Right renal cortex interstitium (tissue), 3 donors: ENCODE measurements at places on chromosomes 1 and 21. TPM values are rescaled to one million over a fixed set of nuclear protein-coding genes. Genes with fewer than 3 reads are reported as not detected.

DNA sequence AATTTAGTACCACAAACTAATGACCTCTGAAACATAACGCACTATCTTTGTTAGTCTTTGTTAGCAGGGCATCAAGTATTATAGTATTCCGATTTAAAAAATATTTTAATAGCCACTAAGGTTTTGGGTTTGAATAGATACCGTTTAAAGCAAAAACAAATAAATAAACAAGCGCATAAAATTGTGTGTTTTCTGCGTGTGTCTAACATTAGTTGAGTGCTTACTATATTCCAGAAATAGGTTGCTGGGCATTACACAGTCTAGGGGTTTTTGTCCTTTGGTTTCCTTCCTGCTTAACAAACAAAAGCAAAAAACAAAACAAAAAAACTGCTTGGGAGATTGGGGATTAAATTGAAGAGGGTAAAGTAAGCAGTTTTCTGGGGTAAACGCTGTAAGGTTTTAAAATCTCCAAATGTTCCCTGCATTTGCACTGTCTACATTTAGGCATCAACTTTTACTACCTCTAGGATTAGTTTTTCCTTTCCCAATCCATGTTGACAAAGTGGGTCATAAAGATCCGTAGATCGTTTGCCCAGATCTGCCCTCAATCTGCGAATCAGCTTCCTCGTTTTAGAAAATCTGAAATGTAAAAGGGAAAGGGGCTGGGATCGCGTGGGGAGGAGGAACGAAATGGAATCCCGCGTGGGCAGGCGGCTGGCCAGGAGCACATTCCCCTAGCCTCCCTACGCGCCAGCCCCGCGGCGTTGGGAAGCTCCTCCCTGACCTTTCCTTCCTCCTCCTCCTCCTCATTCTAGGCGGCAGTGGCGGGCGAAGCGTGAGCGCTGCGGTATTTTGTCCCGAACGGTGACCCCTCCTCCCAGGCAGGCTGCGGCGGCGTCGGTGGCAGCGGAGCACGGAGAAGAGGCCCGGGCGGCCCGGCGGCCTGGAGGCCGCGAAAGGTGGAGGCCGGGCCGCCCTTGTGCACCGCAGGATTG is at the start of gene KCTD3:
KCTD3 (plus strand) TSS at position 749 of the 935 bp plus-strand sequence. CDS start 382 bp downstream, outside the sequence.
- peak; percentile 58 for DNase-seq

The MAP3K21 gene
- polyA plus RNA-seq: 26.7 TPM

The KDF1 gene
- 8.6 TPM for polyA plus RNA-seq

DNA sequence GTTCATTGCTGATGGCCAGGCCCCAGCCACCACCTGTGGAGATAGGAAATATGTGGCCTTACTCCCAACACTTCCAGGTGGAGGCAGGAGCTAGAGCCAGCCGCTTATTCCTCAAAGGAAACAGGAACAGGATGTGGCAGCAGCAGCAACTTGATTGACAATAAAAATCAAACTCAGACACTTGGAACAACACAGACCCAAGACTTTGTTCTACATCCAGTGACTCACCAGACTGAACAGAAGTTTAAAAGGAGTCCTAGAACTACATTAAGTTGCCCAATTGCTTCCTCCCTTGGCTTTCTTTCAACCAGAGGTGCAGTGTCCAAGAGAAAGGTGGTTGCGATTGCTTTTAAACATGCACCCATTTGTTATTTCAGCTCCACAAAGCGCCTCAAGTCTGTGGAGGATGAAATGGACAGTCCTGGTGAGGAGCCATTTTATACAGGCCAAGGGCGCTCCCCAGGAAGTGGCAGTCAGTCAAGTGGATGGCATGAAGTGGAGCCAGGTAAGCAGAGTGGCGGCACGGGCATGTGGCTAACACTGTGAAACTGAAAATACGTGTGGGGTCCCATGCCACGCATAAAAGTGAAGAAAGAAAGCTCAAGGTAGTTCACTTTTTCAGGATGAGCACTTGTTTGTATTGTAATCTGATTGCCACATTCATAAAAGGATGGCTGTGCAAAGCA is 276.6 kb downstream of the NFIA start:
- DNase-seq: no peak

The SASS6 gene
- 9.6 TPM for polyA plus RNA-seq

- peak; percentile 17 for DNase-seq
Measured at GRCh38 chr1:72037745-72038343, 244.5 kb downstream of the NEGR1 start.

The KIF2C gene
- polyA plus RNA-seq: 25.8 TPM

The SPRR2G gene
- polyA plus RNA-seq: not detected

DNA sequence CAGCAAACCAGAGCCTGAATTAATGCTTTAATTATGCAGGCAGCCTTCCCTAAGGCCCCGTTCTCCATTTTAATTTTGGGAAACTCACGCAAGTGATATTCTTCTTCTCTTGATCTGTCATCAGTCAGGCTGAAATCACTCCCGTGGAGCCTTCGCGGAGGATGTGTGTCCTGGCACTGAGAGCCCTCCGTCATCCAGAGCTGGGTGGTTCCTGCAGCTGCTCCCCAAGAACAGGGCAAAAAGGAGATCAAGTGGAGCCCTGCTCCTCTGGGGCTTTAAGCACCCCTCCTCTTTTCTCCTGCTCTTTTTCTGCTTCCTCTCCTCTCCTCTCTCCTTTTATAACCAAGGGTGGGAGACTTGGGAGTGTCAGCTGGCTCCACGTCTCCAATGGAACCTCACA is 133.2 kb upstream of the CACNA1E start:
- DNase-seq: no peak

The PPM1J gene
- 1.1 TPM for polyA plus RNA-seq

DNA sequence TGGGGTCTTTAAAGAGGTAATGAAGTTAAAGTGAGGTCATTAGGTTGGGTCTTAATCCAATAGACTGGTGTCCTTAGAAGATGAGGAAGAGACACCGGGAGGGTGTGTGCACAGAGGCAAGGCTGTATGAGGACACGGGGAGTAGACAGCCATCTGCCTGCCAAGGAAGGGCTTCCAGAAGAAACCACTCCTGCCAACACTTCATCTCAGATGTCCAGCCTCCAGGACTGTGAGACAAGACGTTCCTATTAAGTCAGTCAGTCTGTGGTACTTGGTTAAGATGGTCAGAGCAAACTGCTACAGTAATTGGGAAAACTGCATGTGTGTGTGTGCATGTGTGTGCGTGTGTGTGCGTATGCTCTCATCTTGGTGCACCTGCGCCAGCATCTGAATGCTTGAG is 77.1 kb downstream of the RYR2 start:
- DNase-seq: no peak

GRCh38 chr1:207396168-207396746 is 57.9 kb upstream of the CR2 start:
- DNase-seq: no peak

The NBPF10 gene
- polyA plus RNA-seq: 2.8 TPM

GRCh38 chr1:33220676-33221384 is 35.5 kb upstream of the ZNF362 start:
- no peak for DNase-seq

DNA sequence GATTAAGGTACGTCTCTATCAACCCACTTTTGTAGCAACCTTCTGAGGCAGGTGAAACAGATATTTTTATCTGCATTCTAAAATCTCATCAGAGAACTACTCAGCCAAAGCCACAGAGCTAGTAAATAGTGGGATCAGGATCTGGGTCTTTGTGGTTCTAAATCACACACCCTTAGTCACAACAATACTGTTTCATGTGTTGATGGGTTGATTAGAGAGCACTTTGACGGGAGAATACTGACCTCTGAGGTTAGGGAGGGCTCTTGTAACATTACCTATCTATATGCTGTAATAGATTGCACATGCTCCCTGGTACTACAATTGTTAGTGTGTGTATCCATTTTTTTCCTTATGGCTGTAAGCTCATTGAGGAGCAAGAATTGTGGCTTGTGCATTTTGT is 45.5 kb upstream of the CCDC190 start:
- no peak for DNase-seq

- no peak for DNase-seq
Measured at GRCh38 chr1:235206533-235207208, 45.6 kb upstream of the RBM34 start.

The ADCY10 gene
- polyA plus RNA-seq: 0.44 TPM

DNA sequence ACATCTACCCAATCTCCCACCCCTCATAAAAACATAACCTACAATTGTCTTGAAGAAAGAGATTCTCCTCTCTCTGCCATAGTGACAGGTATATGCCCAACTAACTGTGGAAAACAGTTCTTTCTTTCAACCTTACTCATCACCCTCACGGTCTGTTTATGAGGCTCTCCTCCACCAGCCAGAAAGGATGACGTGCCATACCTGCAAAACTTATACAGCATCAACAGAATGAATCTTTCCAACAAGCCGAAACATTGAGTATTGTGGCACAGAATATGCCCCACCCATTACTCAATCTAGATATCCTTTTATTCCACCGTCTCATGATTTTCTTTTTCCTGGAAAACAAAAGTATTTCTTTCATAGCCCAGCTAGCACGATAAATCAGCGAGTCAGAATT is 55.7 kb downstream of the RBM11 start:
- no peak for DNase-seq

- no peak for DNase-seq
Measured at GRCh38 chr1:205938682-205939081, 4.6 kb downstream of the SLC26A9 start.

The ST6GALNAC5 gene
- 4.0 TPM for polyA plus RNA-seq

The DYNLT5 gene
- polyA plus RNA-seq: 1.2 TPM

- no peak for DNase-seq
Measured at GRCh38 chr1:14748151-14748550, 149.7 kb downstream of the KAZN start.

DNA sequence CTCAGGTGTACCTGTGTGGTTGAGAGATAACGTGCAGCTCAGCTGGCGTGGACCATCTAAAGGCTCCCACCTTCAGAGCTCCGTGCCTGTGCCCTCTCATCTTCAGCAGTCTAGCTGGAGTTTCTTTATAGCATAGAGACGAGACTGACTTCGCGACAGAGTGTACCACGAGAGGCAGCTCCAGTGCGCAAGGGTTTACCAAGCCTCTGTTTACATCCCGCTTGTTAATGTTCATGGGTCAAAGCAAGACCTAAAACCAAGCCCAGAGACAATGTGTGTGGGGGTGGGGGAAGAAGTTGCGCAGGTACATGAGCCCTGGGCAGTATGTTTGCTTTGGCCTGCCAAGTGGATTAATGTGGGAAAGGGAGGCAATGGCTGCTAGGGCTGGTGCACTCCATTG is 15.6 kb downstream of the RHOU start:
- DNase-seq: no peak

The COL6A1 gene
- 205 TPM for polyA plus RNA-seq

- DNase-seq: no peak
Measured at GRCh38 chr21:42307106-42307505, 8.1 kb downstream of the TFF3 start.

DNA sequence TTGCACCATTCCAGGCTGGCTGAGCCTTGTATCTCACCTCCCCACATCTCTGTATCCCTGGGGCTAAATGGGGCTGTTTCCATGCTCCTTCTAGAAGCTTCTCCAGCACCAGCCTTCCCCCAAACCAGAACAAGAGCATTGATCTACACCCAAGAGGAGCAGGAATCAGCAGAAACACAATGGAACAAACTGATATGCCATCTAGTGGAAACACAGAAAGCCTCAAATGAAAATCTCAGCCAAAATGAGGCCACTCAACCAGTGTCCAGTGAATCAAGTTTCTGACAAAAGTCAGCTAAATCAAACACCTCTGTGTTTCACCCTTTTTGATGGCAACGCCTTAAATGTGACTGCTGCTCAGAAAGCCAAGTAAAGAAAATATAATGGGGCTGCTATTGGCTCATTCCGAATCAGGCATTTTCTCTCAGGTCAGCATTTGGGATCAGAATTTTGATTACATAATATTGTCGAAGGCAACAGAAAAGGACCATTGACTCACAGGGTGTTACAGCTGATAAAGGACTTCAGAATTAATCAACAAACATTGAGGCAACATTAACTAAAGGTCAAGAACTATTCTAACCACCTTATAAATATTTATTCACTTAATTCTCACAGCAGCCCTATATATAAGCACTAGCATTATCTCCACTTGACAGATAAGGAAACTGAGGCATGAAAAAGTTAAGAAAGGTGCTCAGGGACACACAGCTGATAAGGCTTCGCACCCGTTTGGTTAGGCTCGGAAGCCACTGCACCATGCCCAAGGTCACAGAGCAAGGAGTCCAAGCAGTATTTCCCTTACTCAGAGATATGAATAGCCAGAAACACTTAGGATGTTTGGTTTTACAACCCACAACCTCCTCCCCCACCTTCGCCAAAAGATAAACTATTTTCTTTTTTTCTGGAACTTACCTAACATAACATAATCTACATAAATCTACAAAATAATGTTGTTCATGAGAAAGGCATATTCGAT is 85.8 kb upstream of the KCNJ15 start:
- DNase-seq: no peak

GRCh38 chr1:115213130-115213529 is 123.8 kb upstream of the TSPAN2 start:
- no peak for DNase-seq

The RSPH1 gene
- polyA plus RNA-seq: 12.4 TPM

DNA sequence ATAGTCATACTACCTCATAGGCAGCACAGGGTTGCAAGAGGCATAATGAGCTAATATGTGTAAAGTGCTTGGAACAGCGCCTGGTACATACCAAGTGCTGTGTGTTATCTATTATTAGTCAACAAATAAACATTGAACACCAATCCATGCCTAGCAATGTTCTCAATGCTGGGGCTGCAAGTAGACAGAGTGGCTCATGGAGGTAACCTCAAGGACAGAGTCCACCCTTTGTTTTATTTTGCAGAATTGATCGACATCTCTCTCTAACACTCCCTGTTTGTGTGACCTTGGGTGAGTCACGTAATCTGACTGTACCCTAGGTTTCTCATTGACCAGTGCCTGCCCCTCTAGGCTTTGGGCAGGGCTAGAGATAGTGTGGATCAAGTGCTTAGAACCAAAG is 164.0 kb upstream of the KLHDC7A start:
- no peak for DNase-seq

- no peak for DNase-seq
Measured at GRCh38 chr1:58845942-58846341, 62.1 kb upstream of the JUN start.

DNA sequence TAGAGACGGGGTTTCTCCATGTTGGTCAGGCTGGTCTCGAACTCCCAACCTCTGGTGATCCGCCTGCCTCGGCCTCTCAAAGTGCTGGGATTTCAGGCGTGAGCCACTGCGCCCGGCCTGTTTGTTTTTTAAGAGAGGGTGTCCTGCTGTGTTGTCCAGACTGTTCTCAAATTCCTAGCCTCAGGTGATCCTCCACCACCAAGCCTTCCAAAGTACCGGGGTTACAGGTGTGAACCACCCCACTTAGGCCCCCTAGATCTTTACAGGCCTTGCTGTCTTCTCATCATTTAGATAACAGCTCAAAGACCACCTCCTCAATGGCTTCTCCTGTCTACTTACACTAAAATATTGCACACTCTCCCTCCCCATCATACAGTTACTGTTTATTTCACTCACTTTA is 6.3 kb downstream of the SESN2 start:
- DNase-seq: no peak

DNA sequence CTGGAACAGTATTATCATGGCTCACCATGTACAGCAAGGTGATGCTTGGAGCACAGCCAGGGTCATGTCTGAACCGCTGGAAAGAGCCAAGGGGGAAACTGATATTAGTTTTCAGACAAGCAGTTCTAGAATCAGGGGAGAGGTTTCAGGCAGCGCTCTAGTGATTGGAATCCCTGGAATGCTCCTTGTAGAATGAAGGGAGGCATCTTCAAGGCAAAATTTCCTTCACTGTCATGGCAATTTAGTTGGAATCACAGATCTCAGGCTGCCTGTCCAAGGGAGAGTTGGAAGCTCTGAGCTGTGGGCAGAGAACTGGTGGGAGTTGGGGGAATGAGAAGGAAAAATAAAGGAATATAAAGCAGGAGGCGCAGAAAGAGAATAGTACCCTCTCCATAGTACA is 737.1 kb downstream of the PTPRU start:
- no peak for DNase-seq

The GABRD gene
- 1.8 TPM for polyA plus RNA-seq
